ENCODE measurements at places on chromosomes 13 and 19.

DNA sequence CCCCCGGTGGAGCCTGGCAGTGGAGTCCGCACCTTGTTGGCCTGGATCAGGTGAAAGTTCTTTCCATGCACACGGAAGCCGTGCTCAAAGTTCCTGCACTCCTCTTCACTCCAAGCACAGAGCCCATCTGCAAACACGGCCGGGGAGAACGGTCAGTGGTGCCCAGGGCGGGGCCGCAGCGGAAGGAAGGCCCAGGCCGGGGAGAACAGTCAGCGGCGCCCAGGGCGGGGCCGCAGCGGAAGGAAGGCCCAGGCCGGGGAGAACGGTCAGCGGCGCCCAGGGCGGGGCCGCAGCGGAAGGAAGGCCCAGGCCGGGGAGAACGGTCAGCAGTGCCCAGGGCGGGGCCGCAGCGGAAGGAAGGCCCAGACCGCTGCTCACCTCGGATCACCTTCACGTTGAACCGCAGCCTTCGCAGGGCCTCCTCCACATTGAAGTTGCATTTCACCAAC lies 20.6 kb upstream of the PLPP2 start:
- no peak overlapping the region for H3K27ac ChIP-seq
- no peaks in the 10 kb centered on the region for H3K27me3 ChIP-seq
- H3K36me3 ChIP-seq: peaks cover 67% of the 10 kb centered on the region
- H3K4me1 ChIP-seq: no peaks in the 10 kb centered on the region
- no peak overlapping the region for H3K4me3 ChIP-seq
- DNase-seq: no peak

- H3K36me3 ChIP-seq: no peaks in the 10 kb centered on the region
- DNase-seq: no peak
- no peak overlapping the region for H3K27ac ChIP-seq
- no peak overlapping the region for H3K4me3 ChIP-seq
These were observed 193.1 kb downstream of the VWA8 start for GRCh38 chr13:41767801-41768200.

DNA sequence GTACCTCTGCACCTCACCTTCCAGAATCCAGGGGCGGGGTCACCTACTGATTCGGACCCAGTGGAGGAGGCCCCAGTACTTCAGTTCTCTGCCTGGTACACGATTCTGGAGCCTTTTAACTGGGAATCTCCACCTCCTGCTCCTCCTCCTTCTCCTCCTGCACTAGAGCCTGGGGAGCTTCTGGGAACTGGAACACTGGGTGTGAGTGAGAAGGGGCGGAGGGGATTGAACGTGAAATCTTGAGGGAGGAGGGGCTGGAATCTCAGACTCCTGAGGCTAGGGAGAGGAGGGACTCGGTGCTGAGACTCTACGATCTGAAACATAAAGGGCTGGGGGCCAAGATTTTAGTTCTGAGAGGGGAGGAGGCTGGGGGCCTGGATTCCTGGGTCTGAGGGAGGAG lies at the start of gene KLK8:
TSS of gene KLK8 (minus strand) at position 90 of the 400 bp plus-strand sequence. CDS start 437 bp downstream, outside the sequence.
- H3K4me3 ChIP-seq: no peak within 1 kb of the TSS
- no peak within 1 kb of the TSS for H3K27ac ChIP-seq
- DNase-seq: no peak
- peaks cover 24% of the 10 kb centered on the region for H3K27me3 ChIP-seq
- H3K36me3 ChIP-seq: no peaks in the 10 kb centered on the region

- no peak overlapping the region for H3K4me3 ChIP-seq
- H3K4me1 ChIP-seq: no peaks in the 10 kb centered on the region
- H3K27ac ChIP-seq: no peak overlapping the region
- no peak for DNase-seq
- H3K36me3 ChIP-seq: no peaks in the 10 kb centered on the region
- no peaks in the 10 kb centered on the region for H3K27me3 ChIP-seq
These were observed 3.2 kb downstream of the KLK2 start for GRCh38 chr19:50876456-50876855.

GRCh38 chr13:40576369-40576768 lies 90.1 kb downstream of the FOXO1 start:
- H3K27me3 ChIP-seq: no peaks in the 10 kb centered on the region
- H3K36me3 ChIP-seq: no peaks in the 10 kb centered on the region
- H3K27ac ChIP-seq: no peak overlapping the region
- DNase-seq: no peak
